Hematopoietic multipotent progenitor cell treated with erythropoietin and hydrocortisone succinate and interleukin-3 and kit ligand, for 15 days (in vitro differentiated cells): ENCODE measurements at places on chromosomes 2 and 18.

- DNase-seq, result no peak
Measured at GRCh38 chr2:27306573-27307286, 1.5 kb downstream of the UCN start.

GRCh38 chr2:120624738-120625446 is 110.8 kb upstream of the GLI2 start:
- no peak for DNase-seq

DNA sequence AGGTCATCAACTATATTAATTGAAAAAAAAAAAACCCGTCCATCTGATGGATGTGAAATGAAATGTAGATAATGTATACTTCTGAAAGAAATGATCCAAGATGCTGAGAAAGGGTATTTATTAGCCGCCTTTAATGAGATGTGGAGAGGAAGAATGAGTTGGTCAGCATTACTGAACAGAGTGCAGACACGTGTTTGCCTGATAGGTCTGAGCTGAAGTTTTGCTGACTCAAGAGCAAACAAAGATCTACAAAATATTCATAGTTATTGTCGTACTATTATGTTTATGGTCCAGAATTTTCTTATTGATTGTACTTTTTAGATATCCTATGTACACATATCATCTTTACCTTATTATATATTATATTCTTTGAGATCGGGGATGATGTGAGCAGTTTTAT is 235.3 kb downstream of the RDH14 start:
- DNase-seq, result no peak

DNA sequence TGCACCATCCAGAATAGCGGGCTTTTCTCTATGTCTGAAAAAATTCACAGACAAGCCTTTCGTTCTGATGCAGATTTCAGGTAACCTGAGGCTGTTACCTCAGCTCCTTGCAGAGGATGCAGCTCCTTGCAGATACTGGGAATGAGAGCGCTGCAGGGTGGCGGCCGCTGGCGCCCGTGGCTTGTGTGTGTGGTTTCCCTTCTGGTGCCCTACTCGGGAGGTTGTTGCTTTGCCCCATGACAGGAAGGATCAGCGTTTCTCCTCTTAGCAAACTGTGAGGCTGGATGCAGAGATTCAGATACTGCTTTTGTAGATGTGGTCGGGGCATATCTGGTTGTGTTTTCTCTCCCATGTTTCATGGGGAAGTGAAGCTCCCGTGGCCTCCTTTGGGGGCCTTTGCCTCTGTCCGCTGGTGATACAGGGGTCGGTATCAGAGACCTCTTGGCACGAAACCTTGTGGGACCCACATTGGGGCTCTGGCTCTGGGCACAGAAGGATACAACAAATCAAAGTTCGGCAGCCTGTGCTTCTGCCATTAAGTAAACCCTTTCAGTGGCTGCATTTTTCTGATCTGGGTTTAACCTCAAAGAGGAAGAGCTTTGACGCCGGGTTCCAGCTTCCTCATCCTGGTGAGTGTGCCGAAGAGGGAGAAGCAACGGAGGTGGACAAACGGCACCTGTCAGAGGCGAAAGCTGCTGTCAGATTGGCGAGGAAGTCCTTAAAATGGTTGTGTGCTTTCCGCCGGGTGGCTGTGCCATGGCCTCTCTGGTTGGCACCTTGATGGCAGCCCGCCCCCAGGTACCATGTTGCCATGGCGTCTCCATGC is 127.8 kb downstream of the MBP start:
- DNase-seq, result no peak

- no peak for DNase-seq
Measured at GRCh38 chr2:113126845-113127645, at the start of gene IL1RN. Gene IL1RN (plus strand): TSS chr2:113127598. CDS start chr2:113127625, 27 bp downstream.
